ENCODE measurements at places on chromosomes 11 and 22. TPM values are rescaled to one million over a fixed set of nuclear protein-coding genes. Genes with fewer than 3 reads are reported as not detected.

Gene TEAD1
- total RNA-seq = 0.26 TPM

Gene RFPL1
- not detected for total RNA-seq

Gene PPP1R14B
- total RNA-seq = 142 TPM

Gene INSC
- total RNA-seq = 0.61 TPM

DNA sequence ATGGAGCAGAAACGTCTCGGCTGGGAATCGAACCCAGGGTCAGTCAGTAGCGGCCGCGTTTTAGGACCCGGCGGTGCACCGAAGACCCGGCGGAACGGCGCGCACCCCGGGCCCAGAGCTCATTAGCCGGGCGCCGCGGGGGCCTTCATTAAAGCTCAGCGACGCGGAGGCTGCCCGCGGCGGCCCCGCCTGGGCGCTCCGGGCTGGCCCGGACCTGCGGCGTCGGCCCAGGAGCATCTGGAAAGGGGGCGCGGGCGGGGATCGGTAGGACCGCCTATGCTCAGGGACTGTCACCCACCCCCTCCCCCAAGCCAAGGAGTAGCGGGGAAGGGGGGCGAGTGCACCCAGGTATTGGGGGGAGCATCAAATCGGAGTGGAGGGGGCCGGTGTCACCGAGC, 52.2 kb downstream of the CYTH4 start:
- H3K4me1 ChIP-seq = peaks cover 2% of the 10 kb centered on the region
- no peak overlapping the region for H3K4me3 ChIP-seq
- DNase-seq = no peak
- H3K36me3 ChIP-seq = no peaks in the 10 kb centered on the region

DNA sequence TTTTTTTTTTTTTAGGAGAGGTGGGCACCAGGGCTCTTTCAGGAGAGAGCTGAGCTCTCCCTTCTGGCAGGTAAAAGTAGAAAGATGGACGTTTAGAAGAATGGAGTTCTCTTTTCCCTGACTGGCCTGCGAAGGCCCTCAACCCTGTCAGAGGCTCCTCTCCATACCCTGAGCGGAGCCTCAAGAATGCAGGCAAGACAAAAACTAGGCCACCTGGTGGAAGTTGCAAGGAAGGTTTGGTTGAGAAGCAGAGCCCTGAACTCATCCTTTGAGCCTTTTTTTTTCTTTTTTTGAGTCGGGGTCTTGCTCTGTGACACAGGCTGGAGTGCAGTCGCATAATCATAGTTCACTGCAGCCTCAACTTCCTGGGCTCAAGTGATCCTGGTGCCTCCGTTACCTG, 1.4 kb downstream of the OTOG start:
- no peak overlapping the region for H3K4me3 ChIP-seq
- no peak for DNase-seq
- no peak overlapping the region for H3K27ac ChIP-seq
- H3K36me3 ChIP-seq = no peaks in the 10 kb centered on the region

DNA sequence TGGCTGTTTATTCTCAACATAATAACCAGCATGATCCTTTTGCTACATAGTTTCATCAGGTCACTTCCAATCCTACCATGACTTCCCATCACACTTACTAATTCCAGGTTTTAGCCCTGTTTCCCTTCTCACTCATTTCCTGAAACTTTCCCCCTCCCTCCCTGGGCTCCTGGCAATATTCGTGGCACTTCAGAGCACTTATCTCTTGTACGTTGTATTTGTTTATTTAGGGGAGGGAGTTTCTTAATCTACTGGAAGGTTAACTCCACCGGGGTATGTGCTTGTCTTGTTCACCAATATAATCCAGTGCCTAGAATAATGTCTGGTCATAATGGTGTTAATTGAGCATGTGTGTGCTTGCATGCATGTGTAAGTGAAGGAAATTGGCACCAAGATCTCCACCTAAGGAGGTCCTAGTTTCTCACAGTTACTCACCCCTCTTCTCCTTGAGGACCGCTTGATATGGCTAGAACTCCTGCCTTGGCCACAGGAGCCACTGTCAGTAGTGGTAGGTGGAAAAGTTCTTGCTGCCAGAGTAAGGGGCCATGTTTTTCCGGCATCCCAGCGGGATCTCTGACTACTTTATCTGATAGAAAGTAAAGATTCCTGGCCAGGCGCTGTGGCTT, 11.7 kb downstream of the EIF3L start:
- no peak for DNase-seq
- no peaks in the 10 kb centered on the region for H3K27me3 ChIP-seq
- H3K4me3 ChIP-seq = no peak overlapping the region
- H3K4me1 ChIP-seq = peaks cover 3% of the 10 kb centered on the region
- no peak overlapping the region for H3K27ac ChIP-seq

- no peaks in the 10 kb centered on the region for H3K36me3 ChIP-seq
- H3K4me1 ChIP-seq = no peaks in the 10 kb centered on the region
- H3K27me3 ChIP-seq = peaks cover 27% of the 10 kb centered on the region
Observed at GRCh38 chr11:126132319-126132718, 69.7 kb upstream of the CDON start.

GRCh38 chr22:27137871-27138337, 480.5 kb downstream of the MIAT start:
- no peak for DNase-seq
- peaks cover 13% of the 10 kb centered on the region for H3K27me3 ChIP-seq
- H3K4me1 ChIP-seq = no peaks in the 10 kb centered on the region
- H3K36me3 ChIP-seq = no peaks in the 10 kb centered on the region

GRCh38 chr11:126627421-126627820, 271.9 kb downstream of the ST3GAL4 start:
- H3K4me3 ChIP-seq = no peak overlapping the region
- peaks cover 2% of the 10 kb centered on the region for H3K27me3 ChIP-seq
- no peak overlapping the region for H3K27ac ChIP-seq

DNA sequence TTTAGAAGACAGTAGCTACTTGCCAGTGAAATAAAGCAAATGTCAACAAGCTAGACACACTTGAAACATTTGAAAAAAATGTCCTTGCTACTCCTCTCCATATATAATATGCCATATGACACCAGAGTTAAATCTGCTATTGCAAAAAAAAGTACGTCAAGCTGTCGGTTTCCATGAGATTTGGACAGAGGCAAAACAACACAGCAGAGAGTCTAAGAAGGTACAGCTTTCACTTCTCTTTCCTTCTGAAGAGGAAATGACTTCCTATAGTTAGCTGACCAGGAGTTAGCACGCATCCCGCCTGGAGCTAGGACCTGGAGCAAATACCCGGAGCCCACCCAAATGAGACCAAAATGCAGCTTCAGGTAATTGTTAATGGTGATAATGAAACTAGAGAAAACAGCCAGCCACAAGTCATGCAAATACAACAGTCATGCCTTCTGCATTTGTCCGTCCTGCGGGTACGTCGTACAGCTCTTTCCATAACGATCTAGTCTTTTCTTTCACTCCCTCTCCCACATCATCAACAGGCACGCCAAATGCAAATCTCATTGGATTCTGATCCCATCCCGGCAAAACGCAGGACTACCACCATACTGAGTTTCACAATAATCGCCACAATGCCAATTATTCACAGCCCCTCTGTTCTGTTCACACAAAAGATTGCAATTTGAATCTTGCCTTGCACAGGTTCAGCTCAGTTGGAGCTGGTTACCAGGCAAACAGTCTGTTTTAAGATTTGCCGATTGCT, 395.0 kb upstream of the CCDC90B start:
- H3K27me3 ChIP-seq = no peaks in the 10 kb centered on the region
- H3K36me3 ChIP-seq = no peaks in the 10 kb centered on the region
- no peak for DNase-seq
- H3K27ac ChIP-seq = no peak overlapping the region
- H3K4me1 ChIP-seq = no peaks in the 10 kb centered on the region

GRCh38 chr22:28833276-28833923, 33.0 kb upstream of the XBP1 start:
- H3K36me3 ChIP-seq = peaks cover 5% of the 10 kb centered on the region
- H3K4me3 ChIP-seq = no peak overlapping the region
- peaks cover 29% of the 10 kb centered on the region for H3K4me1 ChIP-seq
- peaks cover 9% of the 10 kb centered on the region for H3K27me3 ChIP-seq
- H3K27ac ChIP-seq = no peak overlapping the region
- peak; percentile 81 for DNase-seq

DNA sequence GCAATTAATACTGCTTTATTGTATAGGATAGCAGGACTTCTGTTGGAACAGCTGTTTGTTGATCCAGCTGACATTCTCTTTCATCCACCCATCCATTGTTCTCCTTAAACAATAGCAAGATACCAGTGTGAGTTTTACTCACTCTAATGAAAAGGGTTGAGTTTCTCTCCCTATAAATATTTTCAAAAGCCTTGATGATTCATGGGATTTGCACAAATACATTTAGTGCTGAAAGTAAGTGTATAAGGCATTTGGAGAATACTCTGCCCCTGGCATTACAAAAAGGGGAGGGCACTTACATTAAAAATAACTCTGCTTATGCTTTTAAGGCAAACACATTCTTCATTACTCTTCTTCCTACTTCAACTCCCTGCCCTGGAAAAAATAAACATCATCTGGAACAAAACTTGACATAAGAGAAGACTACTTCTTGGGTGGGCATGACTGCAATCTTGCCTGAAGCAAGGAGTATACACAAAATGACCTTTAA, 634.9 kb downstream of the METTL15 start:
- H3K4me3 ChIP-seq = no peak overlapping the region
- no peaks in the 10 kb centered on the region for H3K4me1 ChIP-seq
- no peak overlapping the region for H3K27ac ChIP-seq
- H3K36me3 ChIP-seq = no peaks in the 10 kb centered on the region
- no peak for DNase-seq

- no peak overlapping the region for H3K4me3 ChIP-seq
- DNase-seq = no peak
- H3K4me1 ChIP-seq = no peaks in the 10 kb centered on the region
- H3K27me3 ChIP-seq = no peaks in the 10 kb centered on the region
- peaks cover 5% of the 10 kb centered on the region for H3K36me3 ChIP-seq
Observed at GRCh38 chr22:33224841-33225240, 166.7 kb upstream of the SYN3 start.

All from activated CD8-positive, alpha-beta memory T cell treated with anti-CD3 and anti-CD28 coated beads, Interleukin-2, amount 10 ng/mL, durations not matched to agents 7 days and 5 days (primary cell).